ENCODE measurements at places on chromosomes 3 and 15.

- no peak for DNase-seq
Observed at GRCh38 chr15:39887832-39888231, 32.2 kb downstream of the GPR176 start.

GRCh38 chr3:1272546-1273265, 179.9 kb downstream of the CNTN6 start:
- DNase-seq: no peak

GRCh38 chr3:152309031-152309430, 40.3 kb downstream of the MBNL1 start:
- no peak for DNase-seq

GRCh38 chr15:57782731-57783130, 76.2 kb downstream of the POLR2M start:
- no peak for DNase-seq

GRCh38 chr3:135228201-135228600, 433.1 kb downstream of the EPHB1 start:
- DNase-seq: no peak

GRCh38 chr3:33099109-33099645, 2.2 kb upstream of the GLB1 start:
- no peak for DNase-seq

GRCh38 chr3:100080573-100080972, 33.7 kb downstream of the FILIP1L start:
- DNase-seq: no peak

GRCh38 chr15:71962537-71962936, 152.2 kb downstream of the NR2E3 start:
- no peak for DNase-seq

- DNase-seq: no peak
Observed at GRCh38 chr3:139355476-139355875, 11.7 kb downstream of the MRPS22 start.

GRCh38 chr3:141289228-141289772, 57.7 kb downstream of the PXYLP1 start:
- DNase-seq: no peak
